ENCODE measurements at places on chromosomes 1 and 21.
A peak's percentile ranks its signal among the peaks of the same experiment; 100 is the strongest.

DNA sequence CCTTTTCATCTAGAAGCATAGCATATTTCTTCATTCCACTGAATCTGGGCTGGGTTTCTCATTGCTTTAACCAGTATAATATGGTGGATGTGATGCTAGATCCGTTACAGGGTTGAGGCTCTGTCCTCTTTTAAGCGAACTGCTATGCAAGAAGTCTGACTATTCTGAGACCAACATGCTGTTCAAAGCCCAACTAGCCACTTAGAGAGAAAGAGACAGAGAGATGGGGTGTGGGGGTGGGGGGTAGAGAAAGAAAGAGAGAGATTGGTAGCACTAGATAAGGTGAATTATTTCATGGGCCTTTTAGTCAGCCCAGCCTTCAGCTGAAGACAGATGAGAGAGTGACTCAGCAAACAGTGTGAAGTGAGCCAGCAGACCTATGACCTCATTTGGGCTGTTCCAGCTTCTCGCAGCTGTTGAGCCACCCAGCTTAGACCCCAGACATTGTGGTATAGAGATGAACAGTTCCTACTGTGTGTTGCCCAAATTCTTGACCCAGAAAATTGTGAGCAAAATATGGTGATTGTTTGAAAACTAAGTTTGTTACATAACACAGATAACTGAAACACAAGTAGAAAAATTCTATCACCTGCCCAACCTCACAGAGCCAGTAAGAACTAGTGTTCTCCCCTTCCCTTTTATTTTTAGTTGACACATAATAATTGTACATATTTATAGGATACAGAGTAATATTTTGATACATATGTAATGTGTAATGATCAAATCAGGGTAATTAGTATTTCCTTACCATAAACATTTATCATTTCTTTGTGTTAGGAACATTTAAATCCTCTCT, 40.7 kb upstream of the PRKACB start:
- no peak for DNase-seq

DNA sequence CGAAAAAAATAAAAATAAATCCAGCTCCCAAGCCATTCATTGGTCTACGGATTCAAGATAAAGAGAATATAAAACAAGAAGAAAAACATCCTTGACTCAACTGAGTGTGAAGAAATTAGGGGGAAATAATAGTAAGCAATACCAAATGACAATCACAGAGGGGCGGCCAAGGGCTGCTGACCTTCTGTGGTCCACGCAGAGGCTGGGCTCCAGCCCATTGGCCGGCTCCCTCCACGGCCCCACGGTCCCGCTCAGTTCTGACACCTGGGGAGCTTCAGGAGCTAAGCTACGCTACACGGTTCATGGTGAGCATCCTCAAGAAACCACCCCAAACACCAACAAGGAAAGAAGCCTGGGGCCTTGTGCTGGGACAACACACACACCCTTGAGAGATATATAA, 400 bp upstream of the KRTAP10-12 start:
- DNase-seq, result no peak

DNA sequence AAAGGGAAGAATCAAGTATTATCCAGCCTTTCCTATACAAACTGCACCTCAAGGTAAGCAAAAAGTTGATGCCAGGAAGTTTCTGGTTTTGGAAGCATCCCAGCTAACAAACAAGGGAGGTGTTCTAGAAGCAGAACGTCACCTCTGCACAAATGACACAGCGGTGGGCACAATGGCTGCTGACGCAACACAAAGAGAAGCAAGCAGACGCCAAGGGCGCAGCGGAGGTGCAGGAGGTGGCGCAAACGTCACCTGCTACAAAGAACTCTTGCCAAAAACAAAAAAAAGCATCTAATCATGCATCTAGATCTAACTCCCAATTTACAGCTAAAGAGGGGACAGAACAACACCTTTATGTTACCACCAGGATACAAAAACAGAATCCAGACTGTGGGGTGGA, 88.5 kb downstream of the NPHP4 start:
- DNase-seq, result no peak

DNA sequence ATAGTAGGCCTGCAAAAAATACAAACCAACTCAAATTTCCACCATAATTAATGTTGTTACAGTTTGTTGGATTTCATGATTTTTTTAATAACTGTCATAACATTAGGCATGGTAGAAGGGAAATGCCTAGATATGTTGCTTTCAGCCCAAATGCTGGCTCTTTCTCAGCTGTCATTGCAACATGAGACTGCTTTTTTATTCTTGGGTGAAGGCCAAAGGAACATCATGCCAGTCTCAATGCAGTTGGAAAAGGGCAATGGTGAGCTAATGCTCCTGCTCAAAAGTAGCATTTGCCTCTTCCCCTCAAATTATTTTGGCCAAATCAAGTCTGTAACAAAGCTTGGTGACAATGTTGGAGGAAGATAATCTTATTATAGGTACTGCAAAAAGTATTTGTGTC, 877.7 kb upstream of the PRMT6 start:
- no peak for DNase-seq

DNA sequence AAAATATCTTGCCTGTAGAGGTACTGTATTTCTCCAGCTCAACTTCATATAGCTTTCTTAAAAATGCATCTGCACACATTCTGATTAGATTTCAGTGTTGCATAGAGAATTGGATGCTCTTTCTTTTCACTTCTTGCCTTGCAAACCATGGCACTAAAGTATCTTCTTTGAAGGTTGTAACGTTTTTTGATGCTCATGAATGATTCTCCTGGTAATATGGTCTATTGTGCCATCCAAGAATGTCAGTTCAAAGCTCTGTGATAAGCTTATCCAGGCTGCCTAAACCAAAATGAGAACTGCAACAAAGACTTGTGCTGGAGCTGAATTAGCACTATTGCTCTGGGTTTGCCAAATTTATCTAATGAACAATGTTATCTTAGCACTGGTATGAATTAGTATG, 1.9 kb downstream of the SGIP1 start:
- DNase-seq, result no peak

- peak; percentile 79 for DNase-seq
Observed at GRCh38 chr1:28668956-28669723, 556 bp downstream of the GMEB1 start.

GRCh38 chr1:19647643-19648042, 3.5 kb downstream of the NBL1 start:
- no peak for DNase-seq

Data from right forelimb (tissue), 1 donor.